ENCODE measurements at places on chromosomes 2 and 18.

DNA sequence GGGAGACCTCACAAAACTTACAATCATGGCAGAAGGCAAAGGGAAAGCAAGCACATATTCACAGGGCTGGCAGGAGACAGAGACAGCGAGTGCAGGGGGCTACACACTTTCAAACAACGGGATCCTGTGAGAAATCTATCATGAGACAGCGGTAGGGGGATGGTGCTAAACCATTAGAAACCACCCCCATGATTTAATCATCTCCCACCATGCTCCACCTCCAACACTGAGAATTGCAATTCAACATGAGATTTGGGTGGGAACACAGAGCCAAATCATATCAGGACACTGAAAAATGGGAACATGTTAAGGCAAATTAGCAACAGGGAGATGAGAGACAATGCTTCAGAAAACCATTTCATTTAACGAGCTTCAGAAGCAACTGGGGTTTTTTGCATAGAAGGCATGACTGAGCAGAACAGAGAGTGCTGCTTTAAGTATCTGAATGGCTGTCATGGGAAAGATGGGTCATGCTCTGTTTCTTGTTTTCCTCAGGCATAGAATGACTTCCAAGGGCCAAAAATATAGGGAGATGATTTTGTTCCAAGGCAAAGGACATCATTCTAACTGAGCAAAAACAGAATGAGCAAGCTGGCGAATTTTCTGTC is 100.8 kb upstream of the MAP2 start:
- no peak for DNase-seq

DNA sequence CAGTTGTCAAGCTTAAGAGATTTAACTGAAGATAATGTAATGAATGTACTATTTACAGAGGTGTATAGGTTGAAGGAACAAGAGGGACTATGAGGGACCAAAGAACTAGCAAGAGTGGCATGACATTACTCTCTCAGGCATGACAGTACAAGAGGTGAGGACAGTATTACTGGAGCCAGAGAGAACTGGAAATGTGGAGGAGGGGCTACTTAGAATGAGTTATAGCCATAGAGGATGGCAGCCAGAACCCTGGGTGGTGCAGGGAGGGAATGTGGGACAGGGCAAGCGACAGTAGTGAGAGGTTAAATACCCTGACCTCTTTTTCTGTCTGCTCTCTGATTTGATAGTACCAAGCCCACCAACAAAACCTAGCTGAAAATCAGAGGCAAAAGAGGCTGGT is 122.6 kb upstream of the UGP2 start:
- no peak for DNase-seq

DNA sequence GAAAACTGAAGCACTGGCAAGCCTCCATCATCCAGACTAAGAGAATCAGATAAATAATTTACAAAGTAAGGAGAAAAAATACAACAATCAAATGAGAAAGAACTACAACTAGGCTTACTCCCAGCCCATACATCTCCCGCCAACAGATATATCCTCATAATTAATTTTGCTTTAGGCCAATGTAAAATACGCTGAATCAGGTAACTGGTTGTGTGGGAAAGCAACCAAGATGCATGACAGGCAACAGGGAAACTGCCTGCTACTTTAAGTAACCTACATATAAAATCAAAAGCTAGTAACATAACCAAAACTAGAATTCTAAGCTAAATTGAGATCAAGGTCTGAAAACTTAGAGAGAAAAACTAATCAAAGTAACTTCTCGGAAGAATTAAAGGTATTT is 21.5 kb downstream of the PRPF40A start:
- no peak for DNase-seq

DNA sequence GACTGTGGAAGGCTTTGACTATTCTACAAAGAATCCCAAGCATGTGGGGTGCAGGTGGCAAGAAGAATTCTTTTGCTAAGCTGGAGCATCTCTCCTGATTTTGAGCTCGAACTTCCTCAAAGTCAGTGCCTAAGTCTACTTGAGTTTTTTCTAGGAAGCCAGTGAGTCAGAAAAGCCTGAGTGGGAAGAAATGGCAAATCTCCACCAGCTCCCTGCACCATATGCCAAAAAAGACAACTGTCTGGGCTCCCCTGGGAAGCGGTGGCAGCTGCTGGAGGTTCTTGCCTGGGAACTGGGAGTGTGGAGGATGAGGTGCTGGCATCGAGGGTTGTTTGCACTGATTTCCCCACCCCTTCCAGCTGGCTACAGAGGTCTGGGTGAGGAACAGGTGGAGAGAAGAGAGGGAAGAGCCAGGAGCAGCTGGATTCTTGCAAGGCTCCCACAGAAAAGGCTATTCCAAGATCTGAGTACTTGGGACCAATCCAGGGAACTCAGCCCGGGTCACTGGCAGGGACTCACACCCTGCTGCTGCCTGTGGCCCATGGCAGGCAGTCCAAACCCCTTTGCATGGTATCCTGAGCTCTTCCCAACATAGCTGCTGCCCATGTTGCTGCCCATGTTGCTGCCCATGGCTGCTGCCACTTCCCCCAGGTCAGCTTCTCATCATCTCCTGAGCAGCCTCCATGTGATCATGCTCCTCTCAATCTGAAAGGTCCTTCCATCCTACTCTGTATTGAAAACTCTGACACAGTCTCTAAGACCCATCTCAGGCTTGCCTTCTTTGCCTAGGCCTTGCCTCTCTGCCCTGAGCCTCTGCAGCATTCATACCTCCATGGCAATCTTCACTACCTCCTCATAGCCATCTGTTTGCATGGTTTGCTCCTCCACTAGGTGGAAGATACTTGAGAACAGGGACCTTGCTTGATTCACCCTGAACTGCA is 128.3 kb upstream of the SPATS2L start:
- no peak for DNase-seq

DNA sequence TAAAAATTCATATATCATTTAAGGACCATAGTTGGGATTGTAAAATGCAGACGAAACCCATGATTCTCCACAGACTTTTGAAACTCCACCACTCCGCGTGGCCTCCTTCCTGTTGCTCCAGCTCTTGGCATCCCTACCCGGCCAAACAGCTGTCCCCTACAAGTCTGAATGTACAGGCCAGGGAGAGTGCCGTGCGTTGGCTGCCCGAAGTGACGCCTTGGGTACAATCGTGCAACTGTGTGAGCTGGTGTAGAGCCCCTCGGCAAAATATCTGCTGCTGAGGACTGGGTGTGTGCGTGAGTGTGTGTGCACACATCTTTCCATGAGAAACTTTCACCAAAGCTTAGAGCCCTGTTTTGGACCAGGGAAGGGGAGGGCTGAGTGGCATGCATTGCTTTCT is 43.8 kb upstream of the ZNF516 start:
- DNase-seq, result no peak

DNA sequence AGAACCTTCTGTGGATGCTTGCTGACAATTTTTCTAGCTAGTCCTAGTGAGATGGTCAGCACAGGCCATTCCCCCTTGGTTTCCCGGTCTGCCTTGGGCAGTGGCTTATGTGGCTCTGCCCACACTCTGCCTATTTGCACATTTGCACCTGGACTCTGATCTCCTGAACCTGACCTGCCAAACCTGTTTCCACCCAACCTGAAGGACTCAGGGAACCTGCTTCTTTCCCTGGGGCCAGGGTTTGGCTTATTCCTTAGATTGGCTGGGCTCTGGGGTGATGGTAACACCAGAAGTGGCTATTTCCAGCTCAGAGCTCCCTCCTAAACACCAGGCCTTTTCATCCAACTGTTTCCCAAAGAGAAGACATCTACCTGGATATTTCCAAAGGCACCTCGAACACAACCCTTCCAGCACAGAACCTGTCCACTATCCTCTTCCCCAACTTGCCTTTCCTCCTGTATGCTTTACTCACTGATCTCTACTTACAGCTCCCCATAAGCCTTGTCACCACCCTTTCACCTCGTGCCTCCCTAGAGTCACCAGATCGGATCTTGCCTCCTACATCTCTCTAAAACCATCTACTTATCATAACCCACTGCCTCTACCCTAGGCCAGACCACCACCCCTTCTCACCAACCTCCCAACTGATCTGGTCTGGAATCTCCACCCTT is 5.8 kb upstream of the MTA3 start:
- DNase-seq, result no peak

DNA sequence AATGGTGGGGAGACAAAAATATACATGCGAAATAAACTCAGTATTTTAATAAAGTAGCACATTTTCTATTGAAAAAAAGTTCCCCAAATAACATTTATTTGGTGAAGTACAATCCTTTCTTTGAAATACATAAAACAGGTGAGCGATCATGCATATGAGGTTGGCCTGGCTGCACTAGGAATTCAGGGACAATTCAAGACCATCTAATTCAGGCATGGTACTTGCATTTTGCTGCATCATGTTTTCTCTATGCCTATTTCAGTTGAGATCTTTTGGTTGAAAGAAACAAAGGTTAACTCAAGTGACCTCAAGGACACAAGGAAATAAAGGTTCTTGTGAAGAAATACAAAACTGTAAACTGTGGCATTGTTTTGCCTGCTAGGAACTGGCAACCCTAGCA is 19.8 kb upstream of the TAF4B start:
- DNase-seq, result no peak

- DNase-seq, result no peak
Observed at GRCh38 chr18:49572611-49573345, 10.9 kb downstream of the LIPG start.

- no peak for DNase-seq
Observed at GRCh38 chr18:35411625-35412351, 34.7 kb upstream of the ZNF396 start.

DNA sequence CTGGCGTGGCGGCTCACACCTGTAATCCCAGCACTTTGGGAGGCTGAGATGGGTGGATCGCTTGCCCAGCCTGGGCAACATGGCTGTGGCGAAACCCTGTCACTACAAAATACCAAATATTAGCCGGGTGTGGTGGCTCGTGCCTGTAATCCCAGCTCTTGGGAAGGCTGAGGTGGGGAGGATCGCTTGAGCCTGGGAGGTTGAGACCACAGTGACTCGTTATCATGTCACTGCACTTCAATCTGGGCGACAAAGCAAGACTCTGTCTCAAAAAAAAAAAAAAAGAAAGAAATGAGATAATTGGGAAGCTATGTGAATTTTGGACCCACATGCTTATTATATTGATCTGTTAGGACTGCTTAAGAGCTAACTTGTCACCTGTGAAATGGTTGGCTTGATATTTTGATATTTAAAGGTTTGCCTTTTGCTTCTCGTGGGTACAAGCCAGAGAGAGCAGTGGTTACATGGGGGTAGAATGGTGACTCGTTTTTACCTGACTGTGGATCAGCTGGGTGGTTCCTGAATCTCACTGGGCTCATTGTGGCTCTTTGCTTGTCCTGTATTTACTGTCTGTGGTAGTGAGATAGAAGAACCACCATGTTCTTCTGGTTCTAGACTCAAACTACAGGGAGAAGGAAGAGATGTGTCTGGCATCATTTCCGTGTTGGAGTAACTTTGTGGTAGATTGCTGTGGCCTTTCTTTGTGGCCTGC is 28.9 kb downstream of the ZNF532 start:
- DNase-seq, result no peak

DNA sequence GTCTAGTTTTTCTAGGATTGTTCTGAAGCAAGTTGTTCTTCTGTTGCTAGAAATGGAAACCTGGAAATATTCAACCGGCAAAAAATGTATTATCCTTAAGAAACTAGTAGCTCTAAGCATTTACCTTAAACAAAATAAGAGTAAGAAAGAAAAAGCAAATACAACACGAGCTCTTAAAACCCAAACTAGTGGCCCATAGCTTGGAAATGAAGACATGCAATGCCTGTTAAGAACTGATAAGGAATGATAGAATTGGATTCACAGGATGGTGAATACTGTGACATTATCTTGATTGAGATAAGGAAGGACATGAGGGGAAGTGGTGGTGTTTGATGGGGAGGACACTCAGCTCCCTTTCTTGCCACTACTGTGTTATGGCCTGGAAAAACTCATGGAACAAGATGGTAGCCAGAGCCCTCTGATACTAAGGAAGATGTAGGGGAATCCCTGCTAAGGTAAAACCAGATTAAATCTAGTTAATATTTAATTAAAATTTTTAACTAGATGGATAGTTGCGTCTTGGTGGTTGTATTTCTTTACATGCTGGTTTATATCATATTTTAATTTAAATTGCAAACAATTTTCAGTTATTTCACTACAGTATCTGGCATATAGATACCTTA is 193.8 kb downstream of the LPIN1 start:
- DNase-seq, result no peak

- no peak for DNase-seq
Observed at GRCh38 chr2:111986116-111986900, 68.8 kb upstream of the TMEM87B start.

Measured in effector CD8-positive, alpha-beta T cell (primary cell).